ENCODE measurements at places on chromosomes 13 and 19.
A peak's percentile ranks its signal among the peaks of the same experiment; 100 is the strongest.

DNA sequence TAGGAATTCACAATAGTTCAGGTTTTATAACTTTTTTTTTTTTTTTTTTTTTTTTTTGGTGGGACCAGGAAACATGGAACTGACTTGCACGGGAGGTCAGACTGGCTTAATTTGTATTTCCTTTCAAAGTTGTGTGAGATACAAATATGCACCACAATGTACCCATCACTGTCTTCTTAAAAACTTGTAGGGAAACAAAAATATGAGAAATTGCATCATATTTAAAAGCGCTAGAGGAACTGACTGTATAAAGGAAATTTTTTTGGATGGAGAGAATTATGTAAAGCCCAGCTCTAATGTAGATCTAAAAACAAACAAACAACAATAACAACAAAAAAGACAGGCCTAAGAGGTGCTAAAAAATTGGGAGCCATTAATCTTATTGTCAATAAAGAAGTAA is 246.5 kb downstream of the DCT start:
- DNase-seq: no peak

DNA sequence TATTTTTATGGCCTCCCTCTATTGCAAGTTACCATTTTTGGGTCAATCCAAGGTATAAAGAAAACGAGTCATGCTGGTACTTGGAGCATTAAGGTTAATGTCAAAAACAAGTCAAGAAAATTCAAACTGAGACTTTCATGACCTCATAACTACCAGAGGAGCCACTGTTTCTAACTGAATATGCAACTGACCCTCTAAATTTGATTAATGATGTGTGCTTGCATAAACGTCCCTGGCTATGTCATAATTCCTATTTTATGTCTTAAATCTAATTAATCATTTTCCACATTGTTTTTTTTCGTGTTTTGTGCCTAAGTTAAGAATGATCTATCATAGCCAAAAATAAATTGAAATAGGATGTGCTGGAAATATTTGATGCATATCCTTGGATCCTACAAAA is 396.7 kb upstream of the GPC6 start:
- DNase-seq: no peak

DNA sequence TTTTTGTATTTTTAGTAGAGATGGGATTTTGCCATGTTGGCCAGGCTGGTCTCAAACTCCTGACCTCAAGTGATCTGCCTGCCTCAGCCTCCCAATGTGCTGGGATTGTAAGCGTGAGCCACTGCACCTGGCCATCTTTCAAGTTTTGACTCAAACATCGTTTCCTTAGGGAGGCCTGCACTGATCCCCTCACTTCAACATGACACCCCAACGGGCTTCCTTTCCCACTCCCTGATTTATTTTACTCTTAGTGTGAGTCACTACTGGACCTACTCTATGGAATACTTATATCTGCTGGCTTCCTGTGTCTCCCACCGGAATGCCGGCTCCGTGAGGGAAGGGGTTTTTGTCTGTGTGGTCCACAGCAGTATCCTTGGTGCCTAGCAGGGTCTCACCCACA is 4.5 kb upstream of the ADAMTS10 start:
- peak; percentile 59 for DNase-seq

- no peak for DNase-seq
These were observed 24.5 kb downstream of the SAE1 start for GRCh38 chr19:47155148-47155547.

GRCh38 chr19:13699786-13700185 is 64.5 kb upstream of the MRI1 start:
- no peak for DNase-seq

All from fibroblast of skin of right quadriceps (primary cell).